Upper lobe of left lung (tissue), 6 donors: ENCODE measurements at places on chromosomes 16 and 17.

DNA sequence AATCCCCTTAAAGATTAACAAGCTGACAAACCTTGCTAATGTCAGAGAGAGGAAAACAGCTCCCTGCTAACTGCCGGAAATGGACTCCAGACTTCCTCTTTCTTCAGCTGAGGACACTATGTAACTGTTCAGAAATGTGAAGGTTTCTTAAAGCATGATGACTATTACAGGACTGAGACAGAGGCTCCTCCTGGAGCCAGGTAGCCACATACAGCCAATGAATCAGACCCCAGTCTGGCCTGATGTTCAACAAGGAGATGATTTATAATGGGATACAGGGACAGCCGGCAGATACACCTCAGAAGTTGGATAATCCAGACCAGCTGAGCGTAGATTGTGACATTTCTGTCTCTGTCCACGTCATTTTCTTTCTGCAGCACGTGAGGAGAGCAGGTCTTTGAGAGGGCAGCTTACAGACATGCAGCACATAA lies 216.2 kb downstream of the HS3ST3A1 start:
- DNase-seq, result no peak

DNA sequence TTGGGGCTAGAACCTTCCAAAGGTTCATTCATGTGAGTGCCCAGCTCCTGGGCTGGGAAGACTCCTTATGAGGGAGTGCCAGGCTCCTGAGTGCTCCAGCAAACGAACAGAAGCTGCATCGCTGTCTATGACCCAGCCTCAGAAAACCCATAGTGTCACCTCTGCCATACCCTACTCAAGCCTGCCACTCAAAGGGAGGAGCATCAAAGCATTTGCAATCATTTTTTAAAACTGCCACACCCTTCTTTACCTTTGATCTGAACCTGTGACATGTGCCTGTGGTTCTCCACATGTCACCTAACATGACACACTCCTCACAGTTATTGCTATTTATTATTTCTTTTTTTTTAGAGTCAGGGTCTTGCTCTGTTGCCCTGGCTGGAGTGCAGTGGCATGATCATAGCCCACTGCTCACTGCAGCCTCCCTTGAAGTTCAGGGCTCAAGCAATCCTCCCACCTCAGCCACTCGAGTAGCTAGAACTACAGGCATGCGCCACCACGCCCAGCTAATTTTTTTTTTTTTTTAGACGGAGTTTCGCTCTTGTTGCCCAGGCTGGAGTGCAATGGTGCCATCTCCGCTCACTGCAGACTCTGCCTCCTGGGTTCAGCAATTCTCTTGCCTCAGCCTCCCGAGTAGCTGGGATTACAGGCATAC lies 7.3 kb upstream of the KDM8 start:
- DNase-seq, result no peak

GRCh38 chr17:77542551-77543490 lies 402.1 kb downstream of the SEC14L1 start:
- DNase-seq, result peak; percentile 83

DNA sequence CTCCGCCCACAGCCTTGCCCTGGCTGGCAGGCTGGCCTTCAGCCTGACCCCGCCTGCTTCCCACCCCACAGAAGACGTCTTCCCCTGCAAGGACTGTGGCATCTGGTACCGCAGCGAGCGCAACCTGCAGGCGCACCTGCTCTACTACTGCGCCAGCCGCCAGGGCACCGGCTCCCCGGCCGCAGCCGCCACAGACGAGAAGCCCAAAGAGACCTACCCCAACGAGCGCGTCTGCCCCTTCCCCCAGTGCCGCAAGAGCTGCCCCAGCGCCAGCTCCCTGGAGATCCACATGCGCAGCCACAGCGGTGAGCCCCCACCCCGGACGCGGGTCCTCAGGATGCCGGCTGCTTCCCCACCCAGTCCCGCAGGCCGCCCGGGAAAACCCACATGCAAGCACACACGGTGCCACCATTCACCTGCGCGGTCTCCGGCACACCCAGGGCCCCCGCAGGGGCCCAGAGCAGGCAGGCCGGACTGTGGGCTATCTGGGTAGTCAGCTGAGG lies 38.2 kb upstream of the ZC3H18 start:
- no peak for DNase-seq

DNA sequence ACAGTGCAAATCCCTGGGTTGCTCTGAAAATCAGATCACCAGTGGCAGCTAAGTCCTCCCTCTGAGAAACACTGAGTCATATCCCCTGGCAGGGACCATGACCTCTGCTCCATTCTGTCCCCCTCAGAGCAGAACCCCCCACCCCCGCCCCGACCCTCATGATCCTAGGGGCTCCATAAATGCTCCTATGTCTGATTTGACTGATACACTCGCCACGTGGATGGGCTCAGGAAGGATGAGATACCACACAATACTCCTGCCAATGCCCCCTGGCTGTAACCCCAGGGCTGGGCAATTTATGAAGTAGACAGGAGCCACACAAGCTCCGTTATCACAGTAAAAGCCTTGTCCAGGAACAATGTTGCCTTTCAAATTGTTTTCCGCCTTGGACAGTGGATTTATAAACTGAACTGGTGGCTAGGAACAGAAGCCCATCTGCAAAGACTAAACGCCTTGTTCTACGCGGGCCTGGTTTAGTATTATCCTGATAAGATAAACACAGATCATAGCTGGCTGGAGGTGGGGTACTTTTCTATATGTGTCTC lies 394.8 kb downstream of the SLC39A11 start:
- DNase-seq, result no peak

DNA sequence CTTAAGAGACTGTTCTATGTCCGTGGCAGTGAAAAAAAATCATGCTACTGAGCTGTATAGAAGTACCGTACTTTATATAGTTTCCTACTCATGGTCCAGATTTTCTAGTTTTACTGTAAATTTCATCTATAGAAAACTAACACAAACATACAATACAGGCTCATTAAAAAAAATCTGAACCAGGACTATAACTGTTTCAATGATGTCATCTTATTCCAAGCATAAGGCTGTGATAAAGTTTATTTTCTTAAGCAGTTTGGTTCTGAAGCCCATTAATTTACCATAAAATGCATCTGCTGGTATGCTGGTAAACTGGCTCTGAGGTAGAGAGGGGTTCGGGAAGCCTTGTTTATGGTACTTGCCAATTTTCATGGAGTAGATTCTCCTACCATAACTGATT lies 16.7 kb upstream of the NETO2 start:
- DNase-seq, result no peak

- DNase-seq, result peak; percentile 21
Measured at GRCh38 chr16:83400234-83400633, 407.5 kb upstream of the HSBP1 start.

DNA sequence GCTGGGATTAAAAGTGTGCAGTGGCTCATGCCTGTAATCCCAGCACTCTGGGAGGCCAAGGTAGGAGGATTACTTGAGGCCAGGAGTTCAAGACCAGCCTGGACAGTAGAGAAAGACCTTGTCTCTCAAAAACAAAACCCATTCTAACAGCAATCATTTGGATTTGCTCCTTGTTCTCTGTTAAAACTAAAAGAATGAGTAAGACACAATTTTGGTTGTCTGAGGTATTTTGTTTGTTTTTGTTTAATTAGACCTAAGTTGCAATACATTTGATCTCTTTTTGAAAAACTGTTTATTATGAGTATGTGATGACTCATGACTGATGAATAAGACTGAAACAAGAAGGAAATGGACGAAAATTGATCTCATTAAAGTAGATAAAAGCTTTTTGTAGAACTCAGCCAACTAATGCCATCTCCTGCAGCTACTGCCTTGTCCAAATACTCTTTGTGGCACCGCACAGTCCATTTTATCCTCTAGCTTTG lies 29.0 kb downstream of the GLG1 start:
- no peak for DNase-seq

DNA sequence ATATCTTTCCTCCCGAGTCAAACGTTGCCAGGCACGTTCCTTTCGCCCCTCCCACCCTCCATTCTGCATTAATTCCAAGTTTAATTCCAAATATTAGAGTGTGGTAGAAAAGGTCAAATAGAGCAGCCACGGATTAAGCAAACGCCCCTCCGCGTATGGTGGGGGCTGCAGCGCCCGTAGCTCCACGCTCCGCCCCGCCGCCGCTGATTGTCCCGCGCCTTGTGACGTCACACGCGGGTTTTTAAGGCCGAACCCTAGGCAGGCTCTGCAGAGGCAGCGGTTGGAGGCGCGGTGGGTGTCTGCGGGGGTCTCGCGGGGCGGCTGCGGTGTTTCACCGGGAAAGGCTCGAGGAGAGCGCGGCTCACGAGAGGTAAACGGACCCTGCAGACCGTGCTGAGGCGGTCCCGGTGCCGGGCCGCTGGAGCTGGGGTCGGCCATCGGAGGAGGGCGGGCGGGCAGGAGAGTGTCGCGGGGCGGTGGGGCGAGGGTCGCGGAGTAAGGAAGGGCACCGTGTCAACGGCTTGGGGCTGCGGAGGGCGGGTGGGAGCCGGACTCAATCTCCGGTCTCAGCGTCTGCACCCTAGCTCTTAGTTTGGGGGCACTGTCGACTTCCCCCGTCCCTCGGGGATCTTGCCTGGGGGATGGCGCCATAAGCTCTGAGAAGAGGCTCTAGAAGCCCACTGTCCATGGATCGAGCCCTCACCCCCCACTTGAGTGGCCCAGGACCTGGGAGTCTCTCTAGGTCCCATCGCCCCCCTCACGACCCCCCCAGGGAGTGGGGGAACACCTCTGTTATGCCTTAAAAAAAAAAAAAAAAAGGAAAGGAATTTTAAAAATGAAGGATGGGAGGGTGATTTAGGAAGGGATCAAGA lies at the start of gene ARL4D:
ARL4D (plus strand) TSS at position 270 of the 872 bp plus-strand sequence. CDS start 740 bp downstream, outside the sequence.
- DNase-seq, result peak; percentile 95

GRCh38 chr17:64418506-64419339 lies 28.1 kb upstream of the PECAM1 start:
- no peak for DNase-seq

DNA sequence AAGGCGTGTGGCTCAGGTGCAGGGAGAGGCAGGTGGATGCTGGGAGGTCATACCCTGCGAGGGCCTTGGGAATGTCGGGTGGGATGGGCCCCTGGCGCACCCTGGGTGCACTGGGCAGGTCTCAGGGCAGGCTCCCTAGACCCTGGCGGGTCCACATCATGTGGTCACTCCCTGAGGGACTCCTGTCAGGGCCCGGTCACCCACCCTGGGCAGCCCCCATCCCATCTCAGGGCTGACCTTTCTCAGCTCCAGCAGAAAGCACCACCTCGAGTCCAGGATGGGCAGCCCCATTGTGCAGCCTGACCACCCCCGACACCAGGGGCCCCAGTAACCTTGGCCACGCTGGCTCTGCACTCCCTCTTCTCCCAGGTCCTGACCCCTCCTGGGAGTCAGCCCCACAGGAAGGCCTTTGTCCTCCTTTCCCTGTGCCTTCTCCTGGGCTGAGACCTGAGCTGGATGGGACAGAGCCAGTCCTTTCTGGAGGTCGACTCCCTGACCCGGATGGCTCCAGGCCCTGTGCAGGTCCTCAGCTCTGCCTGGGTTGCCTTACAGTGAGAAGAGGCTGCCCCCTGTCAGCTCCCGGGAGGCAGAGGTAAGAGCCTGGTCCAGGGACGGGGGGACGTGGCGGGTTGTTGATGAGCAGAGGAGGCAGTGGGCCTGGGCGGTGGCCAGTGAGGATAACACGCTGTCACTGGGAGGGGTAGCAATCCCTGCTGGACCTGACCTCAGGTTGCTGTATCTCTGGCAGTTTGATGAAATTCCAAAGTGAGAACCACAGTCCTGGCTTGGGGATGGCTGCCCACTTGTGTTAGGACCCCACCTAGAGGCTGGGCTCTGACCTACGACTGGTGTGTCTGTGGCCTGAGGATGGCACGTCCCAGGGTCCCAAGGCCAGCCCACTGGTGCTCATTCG lies 77.9 kb downstream of the GOSR1 start:
- peak; percentile 21 for DNase-seq

DNA sequence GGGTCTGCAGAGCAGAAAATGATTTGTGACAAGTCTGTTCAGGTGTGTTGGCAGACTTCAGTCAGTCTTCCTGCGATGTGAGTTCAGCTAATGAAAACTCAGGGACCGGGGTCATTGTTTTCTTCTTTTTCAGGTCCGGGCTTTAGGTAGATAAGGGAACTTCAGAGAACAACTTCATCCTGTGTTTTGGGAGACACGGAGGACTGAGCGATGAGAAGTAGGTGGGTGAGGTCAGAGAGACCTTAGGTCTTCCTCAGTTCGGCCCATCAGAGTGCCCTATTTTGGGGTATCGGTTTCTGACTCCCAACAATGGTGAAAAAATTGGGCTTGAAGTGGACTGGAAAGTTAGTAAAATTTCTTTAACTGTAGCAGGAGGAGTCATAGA lies 88.9 kb upstream of the ATF7IP2 start:
- no peak for DNase-seq

- DNase-seq, result no peak
Measured at GRCh38 chr16:68444056-68444657, 4.2 kb downstream of the SMPD3 start.

- no peak for DNase-seq
Measured at GRCh38 chr17:65035191-65035590, 21.3 kb downstream of the GNA13 start.

DNA sequence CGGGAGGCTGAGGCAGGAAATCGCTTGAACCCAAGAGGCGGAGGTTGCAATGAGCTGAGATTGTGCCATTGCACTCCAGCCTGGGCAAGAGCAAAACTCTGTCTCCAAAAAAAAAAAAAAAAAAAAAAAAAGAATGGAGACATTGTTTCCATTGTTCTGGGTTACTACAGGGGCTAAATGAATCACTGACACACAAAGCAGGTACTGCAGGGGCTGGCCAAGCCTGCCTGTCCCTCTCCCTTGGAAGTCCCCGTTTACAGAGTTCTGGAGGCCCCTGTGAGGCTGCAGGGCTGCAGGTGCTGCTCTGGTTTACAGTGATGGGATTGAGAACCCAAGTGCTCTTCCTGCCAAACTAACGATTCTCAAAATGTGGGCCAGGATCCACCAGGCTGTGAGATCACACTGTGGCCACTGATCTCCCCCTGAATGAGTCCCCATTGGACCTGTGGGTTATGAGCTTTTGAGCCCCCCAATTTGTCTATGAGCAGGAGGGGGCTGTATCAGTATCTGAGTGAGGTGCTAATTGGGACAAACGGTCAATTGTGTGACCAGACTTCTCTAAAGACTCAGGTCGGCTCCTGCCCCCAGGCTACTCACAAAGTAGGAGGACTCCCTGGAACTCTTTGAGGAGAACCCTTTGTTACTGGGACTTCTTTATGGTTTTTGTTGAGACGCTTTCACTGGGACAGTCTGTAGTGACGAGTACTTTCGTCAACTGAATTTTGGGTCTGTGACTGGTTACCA lies 39.0 kb downstream of the DNAH17 start:
- no peak for DNase-seq

GRCh38 chr16:70686376-70687101 lies 686 bp upstream of the MTSS2 start:
- DNase-seq, result no peak

- DNase-seq, result peak; percentile 83
Measured at GRCh38 chr17:34580685-34581445, 1.5 kb downstream of the TMEM132E start.

DNA sequence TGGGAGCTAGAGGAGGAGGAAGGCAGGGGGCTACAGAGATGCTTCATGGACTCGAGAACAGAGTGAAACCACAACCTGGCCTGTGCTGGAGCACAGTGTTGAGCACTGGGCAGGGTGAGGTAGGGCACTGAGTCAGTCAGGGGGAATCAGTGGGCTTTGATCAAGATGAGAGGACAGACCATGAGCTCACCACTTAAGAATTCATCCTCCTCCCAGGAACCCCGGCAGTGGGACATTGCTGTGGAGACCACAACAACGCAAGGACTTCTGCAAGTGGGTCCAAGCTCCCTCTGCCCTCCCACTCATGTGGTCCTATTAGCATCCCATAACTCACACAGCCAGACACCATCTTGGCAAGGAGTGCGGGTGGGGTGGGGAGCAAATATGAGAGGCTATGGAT lies 1.7 kb upstream of the CES5A start:
- DNase-seq, result no peak
